ENCODE measurements at places on chromosomes 11 and 22.
A peak's percentile ranks its signal among the peaks of the same experiment; 100 is the strongest.

DNA sequence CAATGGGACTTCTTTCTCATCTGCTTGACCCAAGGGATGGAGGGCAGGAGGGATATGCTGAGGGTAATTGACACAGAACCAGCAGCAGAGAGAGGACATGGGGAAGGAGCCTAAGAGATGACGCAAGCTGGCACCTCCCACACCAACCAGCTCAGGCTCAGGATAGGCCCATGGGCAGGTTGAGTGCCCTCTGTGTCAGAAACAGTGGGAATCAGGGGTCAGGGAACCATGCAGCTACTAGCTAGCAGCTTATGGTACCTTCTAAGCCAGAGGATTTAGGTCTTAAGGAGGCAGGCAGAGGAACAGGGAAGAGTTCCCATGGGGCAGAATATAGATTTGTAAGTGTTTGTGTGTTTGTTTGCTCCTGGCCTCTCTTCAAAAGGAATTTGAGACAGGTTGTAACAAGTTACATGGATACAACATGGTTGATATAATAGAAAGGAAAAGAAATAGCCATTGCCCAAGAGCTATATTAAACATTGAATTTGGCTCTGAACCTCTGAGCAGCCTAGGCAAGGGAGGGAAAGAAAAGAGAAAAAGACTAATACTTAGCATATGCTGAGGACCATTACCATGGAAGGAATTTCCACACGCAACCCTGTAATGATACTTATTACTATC, 39.9 kb upstream of the NAV2 start:
- no peak for DNase-seq

- DNase-seq, result no peak
Observed at GRCh38 chr11:59180907-59181306, 9.0 kb downstream of the DTX4 start.

- no peak for DNase-seq
Observed at GRCh38 chr11:68379206-68379605, 66.8 kb downstream of the LRP5 start.

DNA sequence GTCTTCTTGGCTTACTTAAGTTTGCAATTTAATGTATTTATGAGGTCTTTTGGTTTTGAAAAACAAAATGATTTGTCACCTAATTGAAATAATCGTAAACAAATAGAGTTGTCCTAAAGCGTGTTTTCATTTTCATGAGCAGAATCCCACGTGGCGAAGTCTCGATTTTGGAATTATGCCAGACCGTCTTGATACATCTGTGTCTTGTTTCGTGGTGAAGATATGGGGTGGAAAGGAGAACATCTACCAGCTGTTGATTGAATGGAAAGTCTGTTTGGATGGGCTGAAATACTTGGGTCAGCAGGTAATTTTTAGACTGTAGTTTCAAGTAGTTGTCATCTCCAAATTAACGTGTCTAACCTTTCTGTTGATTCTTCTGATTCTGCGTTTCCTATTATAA, 64.7 kb downstream of the UVRAG start:
- DNase-seq, result no peak

GRCh38 chr22:30485362-30485988, 13.7 kb upstream of the SEC14L3 start:
- DNase-seq, result peak; percentile 90

DNA sequence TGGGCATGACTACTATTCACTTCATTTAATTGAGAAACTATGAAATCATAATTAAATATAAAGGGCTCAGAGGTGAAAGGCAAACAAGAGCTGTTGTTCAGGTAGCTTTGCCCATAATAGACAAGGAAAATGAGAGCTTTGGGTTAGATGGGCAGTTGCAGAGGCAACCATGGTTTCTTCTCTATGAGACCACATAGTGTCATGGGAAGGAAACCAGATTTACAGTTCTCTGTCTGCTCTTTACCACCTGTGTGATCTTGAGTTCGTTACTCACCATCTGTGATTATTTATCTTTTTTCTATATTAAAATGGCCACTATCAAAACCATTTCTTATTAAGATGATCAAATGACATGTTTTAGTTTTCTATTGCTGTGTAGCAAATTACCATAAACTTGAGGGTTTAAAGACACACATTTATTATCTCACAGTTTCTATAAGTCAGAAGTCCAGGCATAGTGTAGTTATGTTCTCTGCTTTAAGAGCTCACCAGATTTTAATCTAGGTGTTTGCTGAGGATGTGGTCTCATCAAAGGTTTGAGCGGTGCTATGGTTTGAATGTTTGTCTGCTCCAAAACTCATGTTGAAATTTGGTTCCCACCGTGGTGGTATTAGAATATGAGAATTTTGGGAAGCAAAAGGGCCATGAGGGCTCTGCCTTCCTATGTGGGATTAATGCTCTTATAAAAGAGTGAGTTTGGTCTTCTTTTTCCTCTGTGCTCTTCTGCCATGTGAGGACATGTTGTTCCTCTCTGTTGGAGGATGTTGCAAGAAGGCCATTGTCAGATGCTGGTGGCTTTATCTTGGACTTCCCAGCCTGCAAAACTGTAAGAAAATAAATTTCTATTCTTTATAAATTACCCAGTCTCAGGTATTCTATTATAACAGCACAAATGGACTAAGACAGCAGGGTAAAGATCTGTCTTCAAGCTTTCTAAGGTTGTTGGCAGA, 38.2 kb downstream of the OR2AG2 start:
- no peak for DNase-seq

DNA sequence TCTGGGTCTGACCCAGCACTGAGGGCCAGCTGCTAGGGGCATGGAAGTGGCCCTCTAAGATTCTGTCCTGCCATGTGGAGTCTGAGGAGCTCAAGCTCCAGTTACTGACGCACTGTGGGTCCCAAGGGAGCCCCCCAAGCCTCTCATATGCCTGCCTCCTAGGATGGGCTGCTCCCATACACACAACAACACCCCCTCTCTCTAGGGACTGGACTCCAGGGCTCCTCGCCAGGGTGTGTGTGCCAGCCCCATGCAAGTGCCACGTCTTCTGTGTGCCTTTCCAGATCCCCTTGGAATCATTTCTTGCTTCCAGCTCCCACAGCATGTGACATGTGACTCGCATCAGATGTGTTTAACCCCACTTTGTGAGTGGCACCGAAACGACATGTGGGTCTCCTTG, 234.5 kb downstream of the CEP164 start:
- no peak for DNase-seq
